ENCODE measurements at places on chromosomes 16 and 17.

DNA sequence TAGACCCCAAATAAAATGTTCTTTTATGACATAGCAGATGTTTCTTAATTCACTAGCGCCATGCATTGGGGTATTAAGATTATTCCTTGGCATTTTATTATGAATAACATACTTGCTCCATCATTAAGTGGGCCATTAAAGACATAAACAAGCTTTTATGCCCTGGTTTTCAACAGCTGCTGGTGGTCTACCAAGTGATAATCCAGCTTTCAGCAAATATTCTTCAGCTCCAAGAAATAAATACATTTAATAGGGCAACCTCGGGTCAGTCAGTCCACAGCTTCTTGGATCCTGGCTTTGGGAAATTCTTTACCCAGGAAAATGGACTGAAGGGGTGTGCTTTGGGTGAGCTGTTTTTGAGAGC is 217.3 kb upstream of the IRX3 start:
- DNase-seq, result no peak

DNA sequence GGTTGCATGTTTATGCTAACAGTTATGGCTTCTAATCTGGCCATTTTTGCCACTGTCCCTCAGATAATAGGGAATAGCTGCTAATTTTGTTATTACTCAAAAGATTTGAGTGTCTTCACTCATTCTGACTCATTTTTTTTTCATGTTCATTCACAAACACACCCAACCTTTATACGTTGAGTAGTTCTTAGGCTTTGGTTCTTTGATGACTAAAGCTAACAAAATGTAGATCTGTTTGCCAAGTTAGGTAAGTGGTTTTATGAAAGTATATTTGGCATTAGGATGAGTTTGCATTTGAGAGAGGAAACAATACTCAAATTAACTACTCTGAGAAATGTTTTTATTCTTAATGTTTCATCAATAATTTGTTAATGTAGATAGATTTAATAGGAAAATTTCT is 3.6 kb downstream of the MAP2K4 start:
- no peak for DNase-seq

- DNase-seq, result no peak
These were observed 11.1 kb downstream of the PIMREG start for GRCh38 chr17:6455321-6455705.

DNA sequence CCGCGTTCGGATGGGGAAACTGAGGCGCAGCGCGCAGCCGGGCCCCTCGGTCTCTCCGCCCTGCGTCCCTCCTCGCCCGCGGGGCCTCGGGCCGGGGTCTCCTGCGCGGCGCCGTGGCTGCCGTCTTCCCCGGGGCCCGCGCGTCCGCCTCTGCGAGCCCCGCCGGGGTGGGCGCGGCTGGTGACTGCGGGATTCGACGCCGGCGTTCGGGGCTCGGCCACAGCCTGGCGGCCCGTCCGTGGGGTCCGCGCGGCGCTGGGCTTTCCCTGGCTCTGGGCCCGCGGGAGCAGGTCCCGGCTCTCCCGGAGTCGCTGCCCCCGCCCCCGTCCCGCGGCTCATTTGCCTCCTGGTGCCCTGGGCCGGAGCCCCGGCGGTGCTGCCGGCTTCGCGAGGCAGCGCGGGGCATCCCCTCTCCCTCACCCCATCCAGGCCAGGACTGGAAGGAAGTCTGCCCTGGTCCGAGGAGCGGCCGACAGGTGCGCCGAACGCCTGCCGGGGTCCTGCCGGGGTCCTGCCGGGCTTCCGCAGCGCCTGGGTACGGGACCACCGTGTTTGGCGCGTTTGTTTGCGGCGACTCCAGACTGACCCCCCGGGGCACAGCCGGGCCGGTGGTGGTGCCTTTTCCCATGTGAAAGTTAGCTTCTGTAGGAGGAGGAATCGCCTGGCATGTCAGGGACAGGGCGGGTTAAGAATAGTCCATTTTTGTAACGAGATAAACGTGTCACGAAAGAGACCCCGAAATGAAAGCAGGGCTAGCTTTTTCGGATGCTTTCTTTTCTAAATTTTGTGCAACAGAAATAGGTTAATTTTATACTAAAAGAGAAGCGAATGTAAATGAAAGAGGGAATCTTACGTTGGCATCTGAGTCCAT is 671 bp downstream of the CHMP6 start:
- no peak for DNase-seq

DNA sequence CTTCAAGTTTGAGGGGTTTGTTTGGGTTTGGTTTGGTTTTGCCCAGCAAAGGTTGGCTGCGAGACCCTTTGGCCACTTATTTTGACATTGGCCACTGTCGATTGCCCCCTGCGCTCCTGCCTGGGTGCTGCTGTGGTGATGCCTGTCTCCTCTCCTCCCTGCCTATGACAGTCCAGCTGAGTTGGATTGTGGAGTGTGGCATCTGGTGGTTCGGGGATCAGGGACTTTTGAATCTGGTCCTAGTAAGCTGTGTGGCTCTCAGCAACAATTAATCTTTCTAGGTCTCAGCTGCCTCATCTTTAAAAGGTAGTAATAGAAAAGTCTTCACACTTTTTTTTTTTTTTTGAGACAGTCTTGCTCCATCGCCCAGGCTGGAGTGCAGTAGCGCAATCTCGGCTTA is 27.1 kb downstream of the CDK5RAP3 start:
- DNase-seq, result no peak

DNA sequence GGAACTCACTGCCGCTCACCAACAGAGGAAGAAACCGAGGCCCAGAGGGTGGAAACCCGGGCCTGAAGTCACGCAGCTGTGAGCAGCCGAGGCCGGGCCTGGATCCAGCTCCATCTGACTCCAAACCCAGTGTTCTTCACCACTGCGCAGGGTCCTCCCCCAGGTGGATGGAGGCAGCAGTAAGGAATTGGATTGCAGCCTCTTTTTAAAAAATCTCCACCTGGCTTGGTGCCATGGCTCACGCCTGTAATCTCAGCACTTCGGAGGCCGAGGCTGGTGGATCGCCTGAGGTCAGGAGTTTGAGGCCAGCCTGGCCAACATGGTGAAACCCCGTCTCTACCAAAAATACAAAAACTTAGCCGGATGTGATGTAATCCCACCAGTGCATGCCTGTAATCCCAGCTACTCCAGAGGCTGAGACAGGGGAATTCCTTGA is 177.2 kb downstream of the FOXL1 start:
- no peak for DNase-seq

GRCh38 chr17:27233776-27234175 is 60.1 kb upstream of the WSB1 start:
- DNase-seq, result no peak

DNA sequence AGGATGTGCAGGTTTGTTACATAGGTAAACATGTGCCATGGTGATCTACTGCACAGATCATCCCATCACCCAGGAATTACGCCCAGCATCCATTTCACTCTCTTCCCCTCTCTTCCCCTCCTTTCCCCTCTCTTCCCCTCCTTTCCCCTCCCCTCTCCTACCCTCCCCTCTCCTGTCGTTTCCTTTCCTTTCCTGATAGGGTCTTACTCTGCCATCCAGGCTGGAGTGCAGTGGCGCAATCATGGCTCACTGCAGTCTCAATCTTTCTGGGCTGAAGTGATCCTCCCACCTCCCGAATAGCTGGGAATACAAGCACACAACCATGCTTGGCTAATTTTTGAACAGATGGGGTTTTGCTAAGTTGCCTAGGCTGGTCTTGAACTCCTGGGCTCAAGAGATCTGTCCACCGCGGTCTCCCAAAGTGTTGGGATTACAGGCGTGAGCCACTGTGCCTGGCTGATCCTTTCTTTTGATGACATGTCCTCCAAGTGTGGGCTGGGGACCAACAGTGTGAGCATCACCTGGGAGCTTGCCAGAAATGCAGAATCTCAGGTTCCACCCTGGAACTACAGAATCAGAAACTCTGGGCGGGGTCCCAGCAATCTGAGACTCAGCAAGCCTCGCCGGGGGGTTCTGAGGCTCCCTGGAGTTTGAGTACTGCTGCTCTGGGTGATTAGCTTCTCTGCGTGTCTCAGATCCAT is 10.8 kb downstream of the ATP2C2 start:
- DNase-seq, result no peak

GRCh38 chr17:42475835-42476234 is 17.2 kb downstream of the ATP6V0A1 start:
- DNase-seq, result no peak

DNA sequence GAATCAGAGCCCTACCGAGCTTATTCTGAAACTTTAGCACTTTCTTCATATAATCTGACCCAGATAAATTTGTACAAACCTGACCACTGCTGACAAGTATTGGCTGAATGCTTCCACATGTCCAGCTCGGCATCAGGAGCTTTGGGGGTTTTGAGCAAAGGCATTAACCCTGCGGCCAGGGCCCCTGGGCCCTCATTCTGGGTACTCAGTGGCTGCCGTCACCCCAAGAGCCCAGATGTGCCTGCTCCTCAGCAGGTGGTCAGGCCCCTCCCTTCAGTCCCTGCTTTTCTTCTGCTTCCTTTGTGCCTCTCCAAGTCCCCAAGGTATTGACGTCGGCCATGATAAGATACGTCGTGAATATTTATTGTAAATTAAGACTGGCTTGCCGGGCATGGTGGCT is 47.3 kb upstream of the CHMP6 start:
- DNase-seq, result no peak

- DNase-seq, result peak; percentile 67
These were observed at the start of gene TMEM219 for GRCh38 chr16:29961479-29962343. Gene TMEM219, plus strand, starts transcription at chr16:29962079. Its CDS starts 1,065 bp downstream, at chr16:29963144.

DNA sequence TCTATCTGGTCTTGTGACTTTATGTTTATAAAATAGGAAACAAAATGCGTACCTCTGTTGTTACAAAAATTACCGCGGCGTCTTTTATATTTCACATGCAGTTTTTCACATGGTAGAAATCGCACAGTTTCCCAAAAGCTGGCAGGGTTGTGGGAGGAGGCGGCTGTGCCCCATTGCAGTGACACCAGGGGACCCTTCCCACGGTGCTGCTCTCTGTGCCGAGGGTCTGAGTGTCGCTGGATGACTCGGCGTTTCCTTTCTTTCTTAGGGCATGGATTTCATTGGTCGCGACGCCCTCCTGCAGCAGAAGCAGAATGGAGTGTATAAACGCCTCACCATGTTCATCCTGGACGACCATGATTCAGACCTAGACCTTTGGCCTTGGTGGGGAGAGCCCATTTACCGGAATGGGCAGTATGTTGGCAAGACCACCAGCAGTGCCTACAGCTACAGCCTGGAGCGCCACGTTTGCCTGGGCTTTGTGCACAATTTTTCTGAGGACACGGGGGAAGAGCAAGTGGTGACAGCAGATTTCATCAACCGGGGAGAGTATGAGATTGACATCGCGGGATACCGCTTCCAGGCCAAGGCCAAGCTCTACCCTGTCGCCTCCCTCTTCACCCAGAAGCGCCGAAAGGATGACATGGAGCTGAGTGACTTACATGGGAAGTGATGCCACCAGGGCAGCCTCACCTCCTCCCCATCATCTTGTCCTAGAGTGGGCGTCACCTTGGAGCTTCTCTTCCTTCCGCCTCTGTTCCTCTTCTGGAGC is 17.2 kb upstream of the CLEC18C start:
- no peak for DNase-seq

DNA sequence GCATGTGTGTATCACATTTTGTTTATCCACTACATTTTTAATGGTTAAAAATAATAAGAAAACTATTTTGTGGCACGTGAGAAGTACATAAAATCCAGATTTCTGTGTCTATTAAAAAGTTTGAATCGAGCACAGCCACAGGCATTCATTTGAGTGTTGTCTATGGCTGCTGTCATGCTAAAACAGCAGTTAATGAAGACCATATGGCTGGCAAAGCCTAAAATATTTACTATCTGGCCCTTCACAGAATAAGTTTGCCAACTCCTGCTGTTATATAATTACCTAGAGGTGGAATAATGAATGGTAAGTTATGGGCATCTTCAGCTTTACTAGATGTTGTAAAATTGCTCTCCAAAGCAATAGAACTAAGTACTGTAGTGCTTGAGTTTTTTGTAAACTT is 30.5 kb downstream of the TMEM98 start:
- DNase-seq, result peak; percentile 72

- DNase-seq, result no peak
These were observed 36.9 kb upstream of the C17orf78 start for GRCh38 chr17:37338847-37339246.

GRCh38 chr17:8320990-8321389 is 10.9 kb downstream of the ARHGEF15 start:
- DNase-seq, result no peak

- no peak for DNase-seq
These were observed 96.9 kb upstream of the CHMP6 start for GRCh38 chr17:80894726-80895125.

- DNase-seq, result no peak
These were observed 445.7 kb downstream of the UTP18 start for GRCh38 chr17:51706093-51706492.

DNA sequence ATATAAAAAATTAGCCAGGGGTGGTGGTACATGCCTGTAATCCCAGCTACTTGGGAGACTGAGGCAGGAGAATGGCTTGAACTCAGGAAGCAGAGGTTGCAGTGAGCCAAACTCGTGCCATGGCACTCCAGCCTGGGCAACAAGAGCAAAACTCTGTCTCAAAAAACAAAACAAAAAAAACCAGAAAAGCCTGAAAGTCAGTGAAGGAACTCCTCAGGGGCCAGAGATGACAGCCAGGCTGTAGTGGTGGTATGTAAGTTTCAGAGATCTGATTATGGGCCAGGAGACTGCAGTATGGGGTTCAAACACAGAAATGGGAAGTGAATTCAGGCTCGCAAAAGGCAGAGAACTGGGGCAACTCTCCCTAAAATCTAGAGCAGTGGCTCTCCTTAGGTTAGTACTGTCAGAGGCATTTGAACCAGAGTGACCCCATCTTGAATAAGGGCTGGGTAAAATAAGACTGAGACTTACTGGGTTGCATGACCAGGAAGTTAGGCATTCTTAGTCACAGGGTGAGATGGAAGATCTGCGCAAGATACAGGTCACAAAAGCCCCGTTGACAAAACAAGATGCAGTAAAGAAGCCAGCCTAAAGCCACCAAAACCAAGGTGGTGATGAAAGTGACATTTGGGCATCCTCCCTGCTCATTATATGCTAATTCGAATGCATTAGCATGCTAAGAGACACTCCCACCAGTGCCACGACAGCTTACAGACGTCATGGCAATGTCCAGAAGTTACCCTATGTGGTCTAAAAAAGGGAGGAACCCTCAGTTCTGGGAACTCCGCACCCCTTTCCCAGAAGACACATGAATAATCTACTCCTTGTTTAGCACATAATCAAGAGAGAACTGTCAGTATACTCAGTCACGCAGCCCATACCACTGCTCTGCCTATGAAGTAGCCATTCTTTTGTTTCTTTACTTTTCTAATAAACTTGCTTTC is 120.2 kb upstream of the XYLT1 start:
- DNase-seq, result no peak

DNA sequence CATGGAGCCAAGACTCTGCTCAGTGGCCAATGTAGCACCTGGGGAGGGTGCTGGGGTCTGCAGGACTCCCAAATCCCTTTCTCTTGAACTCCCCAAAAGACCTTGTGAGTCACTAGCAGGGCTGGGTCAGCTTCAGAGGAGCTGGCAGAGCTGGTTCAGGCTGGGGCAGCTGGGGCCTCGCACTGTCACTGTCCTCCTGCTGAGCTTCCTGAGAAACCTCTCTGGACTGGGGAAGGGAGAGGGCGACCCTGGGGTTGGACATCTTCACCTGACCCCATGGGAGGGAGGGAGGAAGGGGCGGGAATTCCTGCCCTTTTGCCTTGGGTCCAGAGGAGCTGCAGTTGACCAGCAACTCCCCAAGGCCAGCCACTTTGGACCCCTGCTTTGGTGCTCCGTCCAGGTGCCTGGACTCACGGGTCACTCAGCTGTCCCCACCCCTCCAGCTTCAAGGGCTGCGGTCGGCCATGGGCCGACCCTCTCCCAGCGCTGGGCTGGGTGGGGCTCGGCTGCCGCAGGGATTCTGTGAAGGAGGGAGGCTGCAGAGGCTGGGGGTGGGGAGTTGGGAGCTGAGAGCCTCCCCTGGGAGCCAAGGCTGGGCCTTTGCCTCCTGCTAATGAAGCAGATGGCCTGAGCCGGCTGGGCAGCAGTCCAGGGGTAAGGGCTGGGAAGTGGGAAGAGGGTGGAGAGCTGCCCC is 9.2 kb downstream of the FMNL1 start:
- no peak for DNase-seq

- no peak for DNase-seq
These were observed 15.6 kb downstream of the SNX29 start for GRCh38 chr16:11992008-11992584.

Measured in AG09319 (cell line).